Hepatic stellate cell (primary cell): ENCODE measurements at places on chromosomes 12 and 14.

- DNase-seq = no peak
Measured at GRCh38 chr12:47941871-47942613, 21.4 kb upstream of the TMEM106C start.

DNA sequence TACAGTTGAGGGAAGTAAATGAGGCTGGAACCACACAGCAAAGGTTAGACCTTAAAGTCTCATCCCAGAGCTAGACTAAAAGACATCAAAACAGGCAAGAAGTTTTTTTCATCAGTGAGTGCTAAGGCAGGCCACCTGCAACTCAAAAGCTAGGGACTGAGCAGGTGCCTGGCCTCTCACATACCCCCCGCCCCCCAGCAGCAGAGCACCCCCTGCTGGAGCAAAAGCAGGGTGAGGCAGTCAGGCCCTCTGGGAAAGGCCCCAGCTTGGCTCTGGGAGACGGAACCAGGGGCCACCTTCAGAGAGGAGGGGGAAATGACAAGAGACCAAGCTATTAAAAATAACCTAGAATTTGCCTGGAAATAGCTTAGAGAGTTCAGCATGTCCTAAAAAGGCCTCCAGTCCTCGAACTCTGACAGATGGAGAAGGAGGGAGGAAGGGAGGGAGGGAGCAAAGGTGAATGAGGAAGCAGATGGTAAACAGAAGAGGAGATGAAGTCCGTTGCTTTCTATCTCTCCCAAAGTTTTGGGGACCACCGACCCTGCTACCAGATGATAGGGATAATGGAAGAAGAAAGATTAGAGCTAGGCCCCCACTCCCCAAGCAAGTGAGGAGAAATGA lies 1.8 kb downstream of the ITGA7 start:
- no peak for DNase-seq

DNA sequence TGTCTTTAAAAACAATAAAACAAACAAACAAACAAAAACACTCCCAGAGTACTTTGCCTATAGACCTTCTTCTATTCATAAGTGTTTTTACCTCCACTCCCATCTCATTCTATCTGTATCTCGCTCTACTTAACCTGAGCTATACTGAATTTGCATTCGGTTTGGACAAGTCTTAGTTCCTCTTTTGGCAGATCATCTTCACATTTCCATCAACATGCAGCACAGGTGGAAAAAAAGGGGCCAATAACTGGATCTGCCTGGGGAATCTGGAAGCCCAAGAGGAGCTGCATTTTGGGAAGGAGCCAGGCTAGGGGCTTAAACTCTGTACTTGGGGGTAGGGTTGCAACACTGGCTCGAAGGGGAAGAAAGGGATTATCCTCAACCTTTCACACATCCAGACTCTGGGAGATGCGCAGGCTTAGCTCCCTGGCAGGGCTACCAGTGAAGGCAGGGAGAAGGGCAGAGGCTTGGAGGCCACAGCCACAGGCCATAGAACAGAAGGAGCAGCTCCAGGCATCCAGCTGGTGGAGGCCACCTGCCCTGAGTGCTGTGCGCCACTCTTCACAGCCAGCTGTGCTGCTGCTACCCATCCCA lies 4.1 kb downstream of the NINJ2 start:
- DNase-seq = no peak

DNA sequence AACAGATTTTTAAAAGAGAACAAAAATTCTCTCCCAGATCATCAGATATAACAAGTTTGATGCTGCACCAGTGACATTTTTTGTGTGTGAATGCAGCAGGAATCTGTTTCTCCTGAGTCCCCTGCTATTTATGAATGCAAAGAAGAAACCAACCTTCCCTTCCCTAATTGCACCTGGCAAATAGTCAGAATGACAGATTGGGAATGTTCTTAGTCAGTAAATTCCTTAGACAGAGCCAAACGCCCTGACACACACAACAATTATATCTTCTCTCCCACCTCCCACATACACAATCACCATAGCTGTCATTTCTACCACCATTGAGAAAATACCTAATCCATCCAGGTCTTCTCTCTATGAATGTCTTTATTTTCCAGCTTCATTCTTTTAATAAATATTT lies 174.4 kb downstream of the ALG10B start:
- no peak for DNase-seq

GRCh38 chr14:61399365-61399764 lies 78.0 kb downstream of the PRKCH start:
- no peak for DNase-seq

GRCh38 chr12:91023326-91024004 lies 18.7 kb upstream of the EPYC start:
- DNase-seq = peak; percentile 8

DNA sequence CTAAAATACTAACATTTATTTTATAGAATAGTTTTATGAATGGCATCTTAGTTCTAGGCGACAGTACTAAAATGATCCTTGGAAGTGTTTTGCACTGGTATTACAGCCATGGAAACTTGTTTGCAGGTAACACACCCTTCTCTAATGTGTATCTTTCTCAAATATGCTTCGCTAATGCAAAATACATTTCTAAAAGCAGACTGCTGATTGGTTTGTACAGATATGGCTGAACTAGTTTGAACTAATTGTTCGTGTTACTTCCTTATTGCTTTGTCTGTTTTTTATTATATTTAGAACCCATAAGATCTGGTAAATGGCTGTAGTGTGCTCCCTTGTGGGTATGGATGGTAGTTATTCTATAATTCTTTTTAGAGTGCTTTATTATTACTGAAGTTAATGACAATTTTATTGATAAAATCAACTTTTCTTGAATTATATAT lies 53.0 kb downstream of the ATF7IP start:
- DNase-seq = peak; percentile 24

DNA sequence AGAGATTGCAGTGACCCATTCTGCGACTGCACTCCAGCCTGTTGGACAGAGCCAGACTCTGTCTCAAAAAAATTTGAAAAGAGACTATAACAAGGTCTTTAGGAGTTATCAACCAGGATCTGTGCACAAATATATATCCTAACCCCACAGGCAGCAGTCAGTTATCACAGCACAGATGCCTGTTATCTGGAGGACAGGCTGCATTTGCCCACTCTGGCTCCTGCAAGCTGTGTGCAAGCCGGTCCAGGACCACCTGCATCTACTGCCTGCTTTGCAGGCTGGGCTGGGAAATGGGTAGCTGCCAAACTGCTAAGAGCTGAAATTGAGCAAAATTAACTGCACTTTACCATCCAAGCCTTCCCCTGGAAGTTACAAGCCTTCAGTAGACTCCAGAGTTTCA lies 21.4 kb upstream of the RCOR1 start:
- DNase-seq = no peak

GRCh38 chr12:110639336-110640141 lies 25.6 kb downstream of the TCTN1 start:
- DNase-seq = peak; percentile 61

GRCh38 chr12:14396071-14396470 lies 30.6 kb downstream of the ATF7IP start:
- DNase-seq = no peak

DNA sequence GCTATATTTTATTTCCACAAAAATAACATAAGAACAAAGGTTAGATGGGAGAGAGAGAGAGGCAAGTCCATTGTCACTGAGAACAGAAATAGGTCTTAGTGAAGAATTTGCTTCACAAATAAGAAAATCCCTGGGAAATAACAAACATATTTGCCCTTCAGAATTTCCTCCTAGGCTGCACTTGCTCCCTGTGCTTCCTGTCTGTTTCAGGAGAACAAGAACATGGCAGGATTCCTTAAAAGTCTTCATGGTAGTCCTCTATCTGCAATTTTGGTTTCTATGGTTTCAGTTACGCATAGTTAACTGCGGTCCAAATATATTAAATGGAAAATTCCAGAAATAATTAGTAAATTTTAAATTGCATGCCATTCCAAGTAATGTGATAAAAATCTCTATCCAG lies 34.1 kb downstream of the SENP1 start:
- DNase-seq = no peak

GRCh38 chr12:51389302-51389999 lies 1.8 kb downstream of the GALNT6 start:
- no peak for DNase-seq

GRCh38 chr12:105461271-105461943 lies 130.9 kb downstream of the C12orf75 start:
- no peak for DNase-seq

GRCh38 chr14:95211721-95212504 lies 54.6 kb upstream of the DICER1 start:
- DNase-seq = no peak

DNA sequence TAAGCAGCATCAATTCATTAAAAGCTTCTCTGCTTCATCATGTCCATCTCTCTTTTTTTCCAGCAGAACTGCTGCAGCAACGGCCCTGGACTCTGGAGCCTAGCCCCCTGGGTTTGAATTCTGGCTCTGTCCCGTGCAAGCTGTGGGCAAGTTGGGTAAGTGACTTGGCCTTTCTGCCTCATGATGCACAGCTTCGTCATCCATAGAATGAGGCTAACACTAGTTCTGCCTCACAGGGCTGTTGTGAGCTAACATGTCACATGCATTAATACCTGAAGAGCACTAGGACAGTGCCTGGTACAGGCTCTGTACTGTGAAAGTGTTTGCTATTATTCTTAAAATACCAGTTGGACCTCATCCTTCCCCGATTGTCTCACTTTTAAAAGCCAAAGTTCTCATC lies 4.2 kb downstream of the KRT82 start:
- no peak for DNase-seq
